Ovary (tissue), 10 donors: ENCODE measurements at places on chromosomes 4 and X. TPM values are rescaled to one million over a fixed set of nuclear protein-coding genes. Genes with fewer than 3 reads are reported as not detected.

- peak; percentile 63 for DNase-seq
These were observed 31.6 kb upstream of the CT47C1 start for GRCh38 chrX:119041175-119041574.

DNA sequence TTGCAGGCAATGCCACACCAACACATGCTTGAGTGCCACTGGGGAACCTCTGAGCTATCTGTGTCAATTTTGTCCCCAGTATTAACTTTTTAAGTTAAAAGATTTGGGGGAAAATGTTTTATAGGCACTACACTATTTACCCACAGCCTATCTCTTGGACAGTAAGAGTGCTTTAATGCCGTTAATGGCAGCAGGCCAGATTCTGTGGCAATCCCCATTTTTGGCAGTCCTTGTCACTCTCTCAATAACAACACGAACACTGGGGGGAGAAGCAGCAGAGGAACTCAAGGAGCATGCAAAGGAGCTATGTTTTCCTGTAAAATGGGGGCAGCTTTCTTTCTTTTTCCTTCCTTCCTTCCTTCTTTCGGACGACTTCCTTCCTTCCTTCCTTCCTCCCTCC, 168.6 kb downstream of the NSUN7 start:
- peak; percentile 82 for DNase-seq

GRCh38 chr4:91840359-91840758, 463.4 kb upstream of the GRID2 start:
- DNase-seq: no peak

Gene OPHN1
- 6.0 TPM for total RNA-seq

- DNase-seq: no peak
These were observed 225.9 kb downstream of the NR3C2 start for GRCh38 chr4:148216321-148216720.

Gene ETDB
- not detected for total RNA-seq

GRCh38 chr4:153495480-153496193, 29.5 kb downstream of the TMEM131L start:
- no peak for DNase-seq

DNA sequence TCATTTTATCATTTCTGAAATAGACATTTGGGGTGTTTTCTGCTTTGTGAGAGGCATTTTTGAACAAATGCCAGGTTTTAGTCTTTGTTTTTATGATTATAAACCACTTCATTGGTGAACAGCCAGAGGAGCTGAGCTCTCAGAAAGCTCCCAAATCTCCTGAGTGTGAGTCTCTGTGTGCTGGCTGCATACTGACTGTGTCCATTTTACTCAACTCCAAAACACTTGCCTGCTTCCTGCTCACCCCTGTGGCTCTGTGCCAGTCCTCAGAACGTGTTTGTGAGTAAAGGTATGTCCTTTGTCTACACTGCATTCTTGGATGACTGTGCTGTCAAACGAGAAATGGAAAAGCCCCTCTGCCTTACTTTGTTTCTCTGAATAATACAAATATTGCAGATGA, 5.4 kb upstream of the LRAT start:
- no peak for DNase-seq

- DNase-seq: no peak
These were observed 53.9 kb upstream of the RPS6KA3 start for GRCh38 chrX:20320461-20321159.

DNA sequence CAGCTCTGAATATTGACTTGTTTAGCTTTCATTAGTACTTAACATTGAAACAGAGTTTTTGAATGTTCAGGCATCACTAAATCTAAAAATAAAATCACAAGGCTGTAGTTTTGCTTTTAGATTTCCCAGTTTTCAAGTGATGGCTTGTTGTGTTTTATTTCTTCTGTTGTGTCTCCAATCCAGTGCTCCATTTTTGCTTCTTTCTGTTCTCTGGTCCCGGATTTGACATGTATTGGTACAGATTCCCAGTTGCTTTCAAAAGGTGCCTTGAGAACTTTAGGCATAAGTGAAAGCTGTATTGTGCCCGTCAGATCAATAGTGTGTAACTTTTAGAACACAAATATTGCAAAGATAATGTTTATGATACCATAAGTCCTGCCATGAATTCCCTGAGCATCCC, 53.2 kb downstream of the ARHGAP10 start:
- DNase-seq: no peak
